ENCODE measurements at places on chromosomes 6 and 20. TPM values are rescaled to one million over a fixed set of nuclear protein-coding genes. Genes with fewer than 3 reads are reported as not detected.

Gene GID8
- total RNA-seq = 43.0 TPM

Gene REM1
- not detected for total RNA-seq

Gene CST9L
- total RNA-seq = not detected

Gene TMC2
- not detected for total RNA-seq

Gene XKR7
- not detected for total RNA-seq

Gene HMGCLL1
- not detected for total RNA-seq

Gene PAK5
- total RNA-seq = not detected

Gene ZSCAN12
- total RNA-seq = 13.9 TPM

Gene HLA-DPA1
- total RNA-seq = 39.8 TPM

Gene HAO1
- total RNA-seq = not detected

Gene HLA-DOB
- total RNA-seq = 3.1 TPM

Gene KHDC1L
- total RNA-seq = not detected

Gene SPATS1
- not detected for total RNA-seq

Gene GJA1
- total RNA-seq = not detected

Gene PTK7
- 1.4 TPM for total RNA-seq

Gene TREML2
- total RNA-seq = 13.5 TPM

Gene THEMIS
- total RNA-seq = 152 TPM

Gene PI3
- not detected for total RNA-seq

Gene NRSN1
- total RNA-seq = not detected

Gene ABHD16B
- total RNA-seq = not detected

Gene KPNA5
- 29.5 TPM for total RNA-seq

Gene SHLD1
- total RNA-seq = 8.4 TPM

Gene PCSK2
- not detected for total RNA-seq

Gene SGK2
- total RNA-seq = 0.48 TPM

Gene ELOVL2
- not detected for total RNA-seq

Gene VNN1
- not detected for total RNA-seq

Gene PTCHD4
- not detected for total RNA-seq

Gene EMILIN3
- total RNA-seq = not detected

Gene MANEA
- total RNA-seq = 18.5 TPM

Gene ABT1
- total RNA-seq = 31.7 TPM

Gene UBE2C
- total RNA-seq = 154 TPM

Gene SLC22A16
- not detected for total RNA-seq

Gene SIRPG
- total RNA-seq = 98.7 TPM

Gene GABBR1
- 20.7 TPM for total RNA-seq

Gene PSORS1C2
- not detected for total RNA-seq

Gene POU5F1
- total RNA-seq = 0.22 TPM

Gene AFDN
- 37.7 TPM for total RNA-seq

Gene BMP5
- not detected for total RNA-seq

Gene HTR1E
- not detected for total RNA-seq

Gene VGLL2
- total RNA-seq = not detected

Gene PROKR2
- not detected for total RNA-seq

Gene TDP2
- 54.5 TPM for total RNA-seq

Gene PSORS1C1
- not detected for total RNA-seq

Gene STMND1
- not detected for total RNA-seq

Gene MRAP2
- total RNA-seq = not detected

Gene KIF6
- total RNA-seq = not detected

Gene RBPJL
- not detected for total RNA-seq

Gene GNRH2
- total RNA-seq = 1.6 TPM

Gene CDH22
- total RNA-seq = not detected

Gene ZKSCAN4
- total RNA-seq = 11.3 TPM

Gene GHRH
- not detected for total RNA-seq

Gene OR12D3
- total RNA-seq = not detected

Gene MATN4
- total RNA-seq = 0.14 TPM

Gene PARD6B
- 6.1 TPM for total RNA-seq

Gene RAB44
- total RNA-seq = not detected

Gene CCN2
- total RNA-seq = not detected
